ENCODE measurements at places on chromosomes 16 and 17.
A peak's percentile ranks its signal among the peaks of the same experiment; 100 is the strongest.

DNA sequence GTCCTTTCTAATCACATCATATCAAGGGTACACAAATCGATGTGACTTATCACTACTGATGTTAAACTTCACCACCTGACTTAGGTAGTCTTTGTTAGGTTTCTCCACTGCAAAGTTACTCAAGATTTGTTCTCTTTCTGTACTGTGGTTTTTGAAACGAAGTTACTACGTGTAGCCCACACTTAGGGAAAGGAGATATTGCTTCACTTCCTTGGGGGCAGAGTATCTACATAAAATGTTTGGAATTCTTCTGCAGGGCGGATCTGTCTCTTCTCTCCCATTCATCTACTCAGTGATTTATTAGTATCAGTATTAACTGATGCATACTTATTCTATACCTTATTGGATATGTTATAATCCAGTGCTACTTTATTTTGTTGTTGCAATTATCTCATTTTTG lies 403.6 kb upstream of the MON1B start:
- no peak for DNase-seq

DNA sequence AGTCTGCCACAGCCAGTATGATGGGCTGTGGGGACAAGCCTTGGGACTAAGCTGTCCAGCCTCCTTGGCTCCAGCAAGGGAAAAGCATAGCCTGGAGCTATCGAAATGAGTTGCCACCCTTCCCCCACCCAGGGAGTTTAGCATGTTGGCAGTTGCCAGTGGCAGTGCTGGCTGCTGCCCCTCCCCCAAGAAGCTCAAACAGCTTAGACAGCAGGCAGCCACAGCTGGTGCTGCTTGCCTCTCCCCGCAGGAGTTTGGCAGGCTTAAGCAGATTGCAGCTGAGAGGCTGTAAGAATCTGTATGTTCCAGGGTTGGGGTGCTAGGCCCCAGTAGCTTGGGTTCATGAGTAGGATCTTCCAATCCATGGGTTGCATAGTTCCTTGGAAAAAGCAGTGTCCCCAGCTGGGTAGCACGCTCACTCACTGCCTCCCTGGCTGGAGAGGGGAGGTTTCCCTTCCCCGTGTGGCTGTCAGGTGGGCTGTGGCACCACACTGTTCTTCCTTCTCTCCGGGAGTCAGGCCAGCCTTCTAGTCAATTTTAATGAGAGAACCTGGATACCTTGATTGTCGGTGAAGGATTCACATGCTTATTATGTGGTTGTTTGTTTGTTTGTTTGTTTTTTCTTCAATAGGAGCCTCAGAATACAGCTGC lies 506.1 kb downstream of the CDH11 start:
- no peak for DNase-seq

GRCh38 chr16:73997971-73998370 lies 298.6 kb upstream of the PSMD7 start:
- no peak for DNase-seq

DNA sequence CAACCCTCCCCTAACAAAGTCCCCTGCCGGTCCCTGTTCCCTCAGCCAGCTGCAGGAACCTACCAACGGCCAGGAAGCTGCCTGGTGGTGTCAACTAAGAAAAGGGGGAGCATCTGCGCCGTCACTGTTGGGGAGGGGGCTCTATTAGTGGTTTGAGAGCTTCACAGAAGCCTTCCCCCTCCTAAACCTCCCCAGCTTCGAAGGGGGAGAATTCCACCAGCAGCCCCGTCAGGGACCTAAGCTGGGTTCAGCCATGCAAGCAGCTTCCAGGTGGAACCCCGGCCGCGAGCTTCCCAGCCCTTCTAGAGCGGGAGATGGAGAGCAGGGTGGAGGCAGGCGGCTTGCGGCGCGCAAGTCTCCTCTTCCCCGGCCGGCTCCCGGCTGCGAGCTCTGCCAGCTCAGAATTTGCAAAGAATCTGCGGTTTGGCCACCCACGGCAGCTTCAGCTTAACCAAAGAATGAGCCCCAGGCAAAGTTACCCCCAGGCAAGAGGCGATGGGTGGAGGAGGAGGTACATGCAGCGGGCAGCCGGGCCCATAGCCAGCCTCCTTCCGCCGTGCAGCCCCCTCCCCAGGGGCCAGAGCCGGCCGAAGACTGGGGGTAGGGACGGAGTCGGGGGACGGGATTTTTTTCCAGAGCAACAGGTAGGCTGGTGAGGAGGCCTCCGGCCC lies 33.7 kb downstream of the DDX19A start:
- DNase-seq = peak; percentile 57

Data from hematopoietic multipotent progenitor cell treated with erythropoietin and hydrocortisone succinate and interleukin-3 and kit ligand, for 6 days (in vitro differentiated cells).